ENCODE measurements at places on chromosomes 5 and 9. TPM values are rescaled to one million over a fixed set of nuclear protein-coding genes. Genes with fewer than 3 reads are reported as not detected.

The SHOC1 gene
- not detected for total RNA-seq

DNA sequence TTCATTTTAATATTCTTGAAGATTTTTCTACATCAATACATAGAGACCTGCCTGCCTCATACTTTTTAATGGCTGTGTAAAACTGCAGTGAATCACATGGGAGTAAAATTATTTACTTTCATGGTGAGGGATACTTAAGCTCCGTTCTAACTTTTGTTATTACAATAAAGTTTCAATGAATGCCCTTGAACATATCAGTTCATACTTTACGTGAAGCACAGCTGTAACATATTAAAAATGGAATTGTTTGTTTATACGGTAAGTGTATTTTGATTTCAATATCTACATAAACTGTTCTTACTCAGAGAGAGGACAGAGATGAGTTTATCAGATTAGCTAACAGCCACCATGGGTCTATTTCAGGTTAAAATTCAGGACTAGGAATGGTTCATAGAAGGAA lies 155.1 kb downstream of the NR3C1 start:
- no peaks in the 10 kb centered on the region for H3K36me3 ChIP-seq
- H3K27ac ChIP-seq = peak overlapping the region; percentile 52
- H3K4me3 ChIP-seq = no peak overlapping the region
- peaks cover 57% of the 10 kb centered on the region for H3K4me1 ChIP-seq
- DNase-seq = peak; percentile 13
- H3K27me3 ChIP-seq = no peaks in the 10 kb centered on the region

DNA sequence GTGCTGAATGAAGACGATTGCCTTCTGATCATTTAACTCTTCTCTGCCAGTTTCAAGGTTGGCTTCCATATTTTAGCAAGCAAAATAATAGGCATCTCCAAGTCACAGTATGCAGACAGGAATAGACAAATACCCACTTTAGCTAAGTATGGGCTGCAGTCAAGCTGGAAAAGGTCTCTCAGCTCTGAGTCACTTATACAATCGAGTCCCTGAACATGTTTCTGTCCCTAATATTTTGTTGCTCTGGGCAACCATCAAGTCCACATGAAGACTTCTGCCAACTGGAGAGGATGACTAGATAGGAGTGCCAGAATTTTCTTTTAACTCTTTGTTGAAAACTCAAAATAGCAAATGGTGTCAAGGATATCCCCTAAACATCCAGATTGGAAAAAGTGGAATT lies 575.3 kb downstream of the RAB3C start:
- H3K27me3 ChIP-seq = no peaks in the 10 kb centered on the region
- H3K4me1 ChIP-seq = no peaks in the 10 kb centered on the region
- H3K27ac ChIP-seq = no peak overlapping the region
- no peaks in the 10 kb centered on the region for H3K36me3 ChIP-seq
- no peak for DNase-seq

DNA sequence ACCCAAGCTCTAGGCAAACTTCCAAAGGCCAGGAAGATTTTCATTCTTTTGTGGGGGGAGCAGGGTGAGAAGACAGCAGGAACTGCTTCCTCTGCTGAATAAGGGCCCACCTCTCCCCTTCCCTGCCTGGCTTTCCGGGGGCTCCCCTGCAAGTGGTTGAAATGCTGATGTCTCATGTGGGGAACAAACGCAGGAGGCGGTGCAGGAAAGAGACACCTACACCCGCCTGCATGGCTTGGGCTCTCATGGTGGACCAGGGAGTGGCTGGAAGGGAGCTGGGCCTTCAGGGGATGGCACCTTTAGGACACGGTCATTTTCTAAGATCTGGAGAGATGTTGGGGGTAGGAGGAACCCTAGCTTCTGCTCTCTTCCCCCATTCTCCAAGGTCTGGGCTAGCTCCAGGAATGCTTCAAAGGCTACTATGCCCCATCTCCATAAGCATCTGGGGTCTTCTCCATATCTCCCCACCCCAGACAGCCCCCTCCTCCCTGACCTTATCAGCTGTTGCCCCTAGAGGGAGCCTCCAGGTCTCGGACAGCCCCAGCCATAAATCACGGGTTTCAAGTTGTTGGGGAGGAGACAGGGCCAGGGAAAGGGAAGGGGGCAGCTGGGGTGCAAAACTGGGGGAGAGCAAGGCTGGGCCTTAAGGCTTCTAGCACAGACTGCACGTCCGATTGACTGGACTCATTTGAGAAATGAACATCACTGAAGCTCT lies 76.6 kb downstream of the PSD2 start:
- no peak overlapping the region for H3K4me3 ChIP-seq
- H3K4me1 ChIP-seq = peaks cover 11% of the 10 kb centered on the region
- H3K27me3 ChIP-seq = no peaks in the 10 kb centered on the region
- DNase-seq = no peak
- H3K36me3 ChIP-seq = no peaks in the 10 kb centered on the region

DNA sequence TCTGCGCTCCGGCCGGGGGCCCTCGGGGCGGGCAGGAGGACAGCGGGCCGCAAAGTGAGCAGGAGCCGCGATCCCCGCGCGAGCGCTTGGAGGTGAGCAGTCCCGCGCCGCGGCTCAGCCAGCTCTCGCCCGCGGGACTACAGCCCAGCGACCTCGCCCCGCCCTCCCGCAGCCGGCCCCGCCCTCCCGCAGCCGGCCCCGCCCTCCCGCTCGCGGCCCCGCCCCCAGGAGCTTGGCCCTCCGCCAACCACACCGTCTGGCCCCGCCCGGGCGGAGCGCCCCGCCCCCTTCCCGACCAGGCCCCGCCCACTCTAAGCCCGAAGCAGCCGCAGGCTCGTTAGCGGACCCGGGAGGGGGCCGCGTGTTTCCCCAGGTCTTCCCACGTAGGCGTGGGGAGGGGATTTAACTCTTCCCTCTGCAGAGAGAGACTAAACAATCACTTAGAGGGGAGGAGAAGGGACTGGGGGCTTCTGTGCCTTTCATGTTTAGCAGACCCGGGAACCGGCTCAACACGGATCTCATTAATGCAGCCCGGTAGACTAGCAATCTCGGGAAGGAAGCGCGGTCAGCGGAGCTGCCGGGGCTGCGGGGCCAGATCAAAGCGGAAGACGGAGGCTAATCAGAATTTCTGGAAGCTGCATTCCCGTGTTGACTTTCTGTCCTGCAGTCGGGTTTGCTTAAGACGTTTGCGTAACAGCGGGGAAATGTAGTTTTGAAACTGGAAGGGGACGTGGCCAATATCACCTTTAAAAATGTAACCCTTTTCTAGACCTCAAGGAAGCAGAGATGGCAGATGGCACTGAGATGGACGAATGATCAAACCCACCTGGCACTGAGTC lies at the start of gene MYO10:
MYO10 (minus strand) TSS at position 139 of the 839 bp plus-strand sequence. CDS start 480 bp downstream, outside the sequence.
- peaks cover 35% of the 10 kb centered on the region for H3K4me1 ChIP-seq
- H3K27ac ChIP-seq = peak within 1 kb of the TSS; percentile 83
- H3K4me3 ChIP-seq = peak within 1 kb of the TSS; percentile 93

DNA sequence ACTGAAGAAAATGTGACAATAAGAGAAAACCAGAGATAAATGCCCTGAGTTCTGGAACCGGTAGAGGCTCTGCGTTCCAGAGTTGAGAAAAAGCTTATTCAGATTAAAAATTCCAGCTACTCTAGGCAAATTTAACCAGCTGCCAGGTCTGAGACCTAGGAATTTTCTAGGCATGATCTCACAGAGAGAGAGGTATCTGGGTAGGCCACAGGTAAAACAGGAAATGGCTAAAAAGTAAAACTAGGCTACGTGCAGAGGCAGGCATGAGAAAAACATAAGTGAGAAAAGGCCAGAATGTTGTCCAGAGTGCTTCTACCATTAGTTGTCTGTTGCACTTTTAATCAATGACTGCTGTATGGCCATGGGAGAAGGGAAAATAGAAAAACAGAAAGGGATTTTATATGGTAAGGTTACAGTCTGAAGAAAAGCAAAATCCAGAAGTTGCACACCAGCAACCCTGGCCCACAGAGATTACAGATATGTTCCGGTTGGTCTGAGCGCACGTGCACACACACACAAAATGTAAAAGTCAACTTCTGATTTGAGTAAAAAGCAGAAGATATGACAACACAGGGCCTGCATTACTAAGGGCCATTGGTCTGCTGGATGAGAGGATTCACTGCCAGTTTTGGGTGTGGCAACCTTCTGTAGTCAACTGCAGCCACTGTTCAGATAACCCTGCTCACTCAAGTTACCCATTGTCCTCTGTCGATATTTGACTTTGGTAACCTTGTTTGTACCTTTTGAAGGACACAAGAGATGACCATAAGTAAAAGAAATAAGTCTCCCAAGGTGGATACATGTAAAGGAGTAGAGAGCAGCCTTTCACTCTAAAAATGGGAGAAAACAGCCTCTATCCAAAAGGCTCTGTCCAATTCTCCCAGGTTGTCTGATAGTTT lies 266.0 kb downstream of the DTWD2 start:
- H3K27ac ChIP-seq = no peak overlapping the region
- no peak for DNase-seq
- no peaks in the 10 kb centered on the region for H3K36me3 ChIP-seq
- no peak overlapping the region for H3K4me3 ChIP-seq
- no peaks in the 10 kb centered on the region for H3K4me1 ChIP-seq
- no peaks in the 10 kb centered on the region for H3K27me3 ChIP-seq

- DNase-seq = no peak
- no peak overlapping the region for H3K27ac ChIP-seq
- H3K36me3 ChIP-seq = no peaks in the 10 kb centered on the region
- H3K27me3 ChIP-seq = no peaks in the 10 kb centered on the region
- no peak overlapping the region for H3K4me3 ChIP-seq
Measured at GRCh38 chr5:96031811-96032261, 70.2 kb upstream of the ELL2 start.

- H3K27me3 ChIP-seq = no peaks in the 10 kb centered on the region
- DNase-seq = peak; percentile 17
- H3K36me3 ChIP-seq = peaks cover 19% of the 10 kb centered on the region
- H3K4me3 ChIP-seq = peak overlapping the region; percentile 82
- H3K4me1 ChIP-seq = peaks cover 20% of the 10 kb centered on the region
- H3K27ac ChIP-seq = peak overlapping the region; percentile 93
Measured at GRCh38 chr5:69415584-69415958, 655 bp downstream of the MARVELD2 start.

- no peak overlapping the region for H3K4me3 ChIP-seq
- DNase-seq = no peak
- no peak overlapping the region for H3K27ac ChIP-seq
Measured at GRCh38 chr9:109705515-109705914, 74.5 kb upstream of the PALM2AKAP2 start.

DNA sequence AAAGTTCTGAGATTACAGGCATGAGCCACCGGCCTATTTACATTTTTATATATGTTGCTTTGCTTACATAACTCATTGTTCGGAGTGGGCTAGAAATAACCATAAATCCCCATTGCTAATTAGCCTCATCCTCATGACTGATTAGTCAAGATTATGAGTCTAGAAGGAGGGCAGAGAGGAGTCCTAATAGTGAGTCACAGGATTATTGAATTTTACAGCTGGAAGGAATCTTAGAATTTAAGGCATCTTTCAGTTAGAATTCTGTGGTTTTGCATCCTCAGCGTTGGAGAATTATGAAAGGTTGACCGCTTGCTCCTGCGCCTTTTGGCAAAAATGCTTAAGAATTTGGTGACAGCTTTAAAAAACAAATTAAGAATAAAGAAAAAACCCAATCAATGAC lies 2.6 kb upstream of the PBX3 start:
- DNase-seq = no peak
- no peak overlapping the region for H3K4me3 ChIP-seq
- no peak overlapping the region for H3K27ac ChIP-seq
- no peaks in the 10 kb centered on the region for H3K36me3 ChIP-seq

GRCh38 chr5:16776611-16777251 lies 159.4 kb downstream of the MYO10 start:
- H3K27ac ChIP-seq = no peak overlapping the region
- DNase-seq = no peak
- no peaks in the 10 kb centered on the region for H3K27me3 ChIP-seq
- no peak overlapping the region for H3K4me3 ChIP-seq
- H3K4me1 ChIP-seq = no peaks in the 10 kb centered on the region

GRCh38 chr9:123460091-123460490 lies 104.1 kb downstream of the CRB2 start:
- no peak overlapping the region for H3K4me3 ChIP-seq
- H3K27ac ChIP-seq = no peak overlapping the region
- H3K4me1 ChIP-seq = peaks cover 2% of the 10 kb centered on the region
- DNase-seq = no peak
- H3K36me3 ChIP-seq = no peaks in the 10 kb centered on the region

DNA sequence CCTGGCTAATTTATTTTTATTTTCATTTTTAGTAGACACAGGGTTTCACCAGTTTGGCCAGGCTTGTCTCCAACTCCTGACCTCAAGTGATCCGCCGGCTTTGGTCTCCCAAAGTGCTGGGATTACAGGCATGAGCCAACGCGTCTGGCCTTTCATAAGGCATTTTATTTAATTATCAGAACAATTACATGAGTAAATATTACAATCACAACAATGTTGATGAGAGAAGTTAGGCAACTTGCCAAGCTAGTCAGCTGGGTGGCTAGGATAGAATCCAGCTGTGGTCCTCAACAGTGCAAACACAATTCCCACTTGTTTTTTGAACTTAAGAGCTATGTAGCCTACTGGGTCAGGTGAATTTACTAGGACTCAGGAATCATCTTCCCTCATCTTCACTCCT lies 22.0 kb downstream of the C9orf57 start:
- H3K4me1 ChIP-seq = 0 out of 2 replicates have a peak, but pooled peaks cover 6% of the 10 kb centered on the region
- no peaks in the 10 kb centered on the region for H3K36me3 ChIP-seq
- no peak overlapping the region for H3K4me3 ChIP-seq
- no peak for DNase-seq

DNA sequence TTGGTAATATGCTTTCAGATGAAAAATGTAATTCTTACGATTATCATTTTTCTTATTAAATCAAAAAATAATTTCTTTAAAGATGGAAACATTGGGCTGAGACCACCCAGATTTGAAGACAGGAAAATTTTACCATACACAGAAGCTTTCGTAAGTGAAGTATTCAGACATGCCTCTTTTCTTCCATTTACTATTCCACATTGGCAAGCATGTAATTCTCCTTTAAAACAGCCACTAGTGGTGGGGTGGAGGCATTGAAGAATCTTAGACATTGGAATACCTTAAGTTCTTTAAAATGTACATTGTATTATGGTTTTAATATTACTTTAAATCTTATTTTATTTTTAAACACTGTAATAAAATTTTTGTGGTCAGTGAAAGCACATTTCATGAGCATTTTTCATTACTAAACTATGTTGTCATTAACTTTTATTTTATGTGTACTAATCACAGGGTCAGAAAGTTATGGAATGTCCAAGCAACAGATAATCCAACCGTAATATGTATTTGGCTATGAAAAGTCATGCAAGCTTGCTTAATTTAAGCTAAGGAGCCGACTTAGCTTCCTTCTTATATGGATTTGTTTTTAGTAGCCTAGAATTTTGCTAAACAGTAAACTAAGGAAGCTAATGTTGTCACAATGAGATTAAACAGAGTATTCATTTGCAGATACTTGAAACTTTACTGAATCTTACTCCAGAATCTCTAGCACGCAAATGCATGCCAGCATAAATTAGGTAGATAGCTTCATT lies 97.4 kb upstream of the ALDH1A1 start:
- H3K27ac ChIP-seq = no peak overlapping the region
- no peak for DNase-seq
- H3K4me3 ChIP-seq = no peak overlapping the region
- no peaks in the 10 kb centered on the region for H3K36me3 ChIP-seq

GRCh38 chr9:130501639-130502038 lies 56.9 kb downstream of the ASS1 start:
- no peak overlapping the region for H3K27ac ChIP-seq
- H3K4me3 ChIP-seq = no peak overlapping the region
- no peaks in the 10 kb centered on the region for H3K27me3 ChIP-seq
- peaks cover 24% of the 10 kb centered on the region for H3K4me1 ChIP-seq
- no peaks in the 10 kb centered on the region for H3K36me3 ChIP-seq

- no peaks in the 10 kb centered on the region for H3K36me3 ChIP-seq
- H3K27me3 ChIP-seq = peaks cover 17% of the 10 kb centered on the region
- DNase-seq = no peak
Measured at GRCh38 chr5:3794611-3795010, 199.0 kb downstream of the IRX1 start.
